ENCODE measurements at places on chromosomes 4 and X. TPM values are rescaled to one million over a fixed set of nuclear protein-coding genes. Genes with fewer than 3 reads are reported as not detected.
A peak's percentile ranks its signal among the peaks of the same experiment; 100 is the strongest.

FMR1NB gene
- total RNA-seq: not detected

WNK3 gene
- 3.9 TPM for total RNA-seq

SLC6A14 gene
- not detected for total RNA-seq

PROM1 gene
- total RNA-seq: not detected

SSX3 gene
- not detected for total RNA-seq

SUPT20HL2 gene
- not detected for total RNA-seq

STEEP1 gene
- total RNA-seq: 26.2 TPM

DAPP1 gene
- not detected for total RNA-seq

BMP3 gene
- total RNA-seq: not detected

DNA sequence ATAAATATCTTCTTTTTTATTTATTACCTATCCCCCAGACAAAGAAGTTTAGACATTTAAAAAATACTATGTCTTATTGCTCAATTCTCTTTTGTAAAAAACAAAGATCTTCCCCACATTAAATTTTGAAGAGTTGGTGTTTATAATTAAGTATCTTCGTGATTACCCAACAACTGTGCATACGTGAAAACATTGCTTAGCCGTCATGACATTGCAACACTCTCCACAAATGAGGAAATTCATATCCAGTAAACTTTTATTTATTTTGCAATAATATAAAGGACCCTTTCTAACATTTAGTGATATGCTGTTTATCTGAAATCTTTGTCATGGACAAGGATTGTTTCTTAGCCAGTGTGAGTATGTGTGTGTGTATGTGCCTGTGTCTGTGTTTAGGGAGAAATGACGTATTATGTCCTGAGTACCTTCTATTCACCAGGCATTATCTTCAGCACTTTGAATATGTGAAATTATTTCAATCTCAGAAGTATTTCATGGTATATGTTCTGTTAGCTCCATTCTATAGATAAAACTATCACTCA lies 26.1 kb upstream of the EREG start:
- no peak for DNase-seq

DNA sequence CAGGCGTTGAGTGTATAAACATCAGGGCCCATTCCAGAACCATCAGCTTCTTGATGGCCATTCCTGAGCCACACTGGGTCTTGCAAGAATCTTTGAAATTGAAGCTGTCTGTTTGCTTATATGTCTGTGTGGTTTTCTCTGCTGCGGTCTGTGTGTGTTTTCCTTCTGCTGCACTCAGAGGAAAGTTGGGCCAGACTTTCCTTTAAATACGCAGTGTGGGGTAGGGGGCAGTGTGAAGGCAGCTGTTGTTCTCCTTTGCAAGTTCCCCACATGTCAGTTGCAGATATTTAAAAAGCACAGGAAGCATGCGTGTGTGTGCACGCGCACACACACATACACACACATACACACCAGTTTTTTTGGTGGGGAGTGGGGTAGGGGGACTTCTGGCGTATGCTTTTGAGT lies 32.1 kb downstream of the CCKAR start:
- DNase-seq: peak; percentile 46

DNA sequence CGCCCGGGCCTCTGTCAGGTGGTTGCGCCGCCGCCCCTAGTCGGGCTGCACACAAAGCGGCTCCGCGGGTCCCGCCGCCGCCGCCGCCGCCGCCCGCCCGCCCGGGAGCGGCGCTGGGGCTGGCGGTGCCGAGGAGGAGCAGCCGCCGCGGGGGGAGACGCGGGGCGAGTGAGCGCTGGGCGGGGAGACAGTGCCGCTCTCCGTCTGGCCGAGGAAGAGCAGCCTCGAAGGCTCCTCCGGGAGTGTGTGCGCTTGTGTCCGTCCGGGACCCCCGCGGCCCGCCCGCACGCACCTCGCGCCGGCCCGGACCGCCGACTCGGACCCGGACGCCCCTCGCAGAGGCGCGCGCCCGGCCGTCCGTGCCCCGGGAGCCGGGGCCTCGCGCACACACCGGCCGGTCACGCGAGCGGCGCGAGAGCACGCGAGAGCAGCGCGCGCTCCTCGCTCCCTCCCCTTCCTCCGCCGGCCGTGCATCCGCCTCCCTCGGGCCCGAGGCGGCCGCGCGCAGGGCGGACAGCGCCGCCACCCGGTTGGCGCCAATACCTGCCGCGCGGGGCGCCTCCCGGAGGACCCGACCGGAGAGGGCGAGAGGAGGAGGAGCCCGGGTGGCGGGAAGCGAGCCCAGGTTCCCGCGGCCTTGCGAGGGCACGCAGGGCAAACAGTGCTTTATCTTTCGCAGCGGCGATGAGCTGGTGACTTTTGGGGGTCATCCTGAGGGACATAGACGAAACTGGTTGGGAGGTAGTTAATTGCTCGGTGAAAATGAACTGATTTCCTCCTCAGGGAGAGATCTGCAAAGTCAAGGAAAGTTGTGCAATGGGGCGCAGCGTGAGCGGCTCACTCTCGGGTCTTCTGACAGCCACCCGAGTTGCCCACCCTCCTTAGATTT lies at the start of gene PDS5A:
Gene PDS5A (minus strand): TSS at position 423 of the 889 bp plus-strand sequence. CDS start 1,334 bp downstream, outside the sequence.
- peak; percentile 97 for DNase-seq

- no peak for DNase-seq
Measured at GRCh38 chr4:78059524-78059889, 2.4 kb downstream of the FRAS1 start.

DNA sequence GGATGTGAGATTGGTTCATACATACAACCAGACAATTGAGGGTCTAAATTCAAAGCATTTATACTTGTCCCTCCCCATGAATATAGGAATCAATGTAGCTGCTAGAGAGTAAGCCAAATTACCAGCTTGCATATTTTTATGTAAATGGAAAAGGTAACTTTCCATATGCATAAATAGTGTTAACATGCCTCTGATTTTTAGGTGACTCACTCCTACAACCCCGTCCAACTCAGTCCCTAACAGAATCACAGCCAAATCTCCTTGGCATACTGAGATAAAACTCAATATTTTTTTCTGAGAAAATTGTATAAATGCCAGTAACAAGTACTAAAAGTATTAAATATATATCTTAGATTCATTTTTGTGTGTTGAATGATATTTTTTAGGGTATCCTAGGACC lies 67.2 kb downstream of the INPP4B start:
- DNase-seq: no peak

- no peak for DNase-seq
Measured at GRCh38 chr4:130563185-130563888, 1467.4 kb downstream of the C4orf33 start.

DNA sequence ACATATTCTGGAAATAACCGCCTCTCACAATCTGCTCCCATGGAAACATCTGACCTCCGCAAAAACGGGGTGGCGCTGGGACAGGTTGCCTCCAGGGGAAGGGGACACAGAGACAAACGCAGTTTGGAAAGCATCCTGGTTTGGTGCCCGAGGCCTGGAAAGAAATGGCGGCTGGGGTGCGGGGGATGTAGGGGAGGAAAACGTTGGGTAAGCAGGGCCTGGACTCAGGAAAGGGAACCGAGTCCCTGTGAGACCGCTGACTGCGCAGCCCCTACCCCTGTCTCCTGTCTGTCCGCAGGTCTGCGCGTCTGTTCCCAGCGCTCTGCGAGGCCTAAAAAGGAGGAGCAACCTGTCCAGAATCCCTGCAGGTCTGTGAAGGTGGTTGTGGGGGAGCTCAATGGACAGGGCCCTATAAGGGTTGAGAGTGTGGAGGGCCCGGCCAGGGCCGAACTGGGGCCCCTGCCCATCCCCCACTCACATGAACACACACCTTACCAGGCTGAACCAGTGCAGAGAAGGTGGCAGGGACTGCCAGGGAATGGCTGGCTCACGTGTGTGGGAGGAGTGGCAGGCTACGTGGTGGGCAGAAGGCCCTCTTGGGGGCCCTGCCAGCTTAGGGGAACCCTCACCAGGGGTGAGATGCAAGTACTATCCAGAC lies 672 bp downstream of the TCEAL3 start:
- DNase-seq: no peak

DNA sequence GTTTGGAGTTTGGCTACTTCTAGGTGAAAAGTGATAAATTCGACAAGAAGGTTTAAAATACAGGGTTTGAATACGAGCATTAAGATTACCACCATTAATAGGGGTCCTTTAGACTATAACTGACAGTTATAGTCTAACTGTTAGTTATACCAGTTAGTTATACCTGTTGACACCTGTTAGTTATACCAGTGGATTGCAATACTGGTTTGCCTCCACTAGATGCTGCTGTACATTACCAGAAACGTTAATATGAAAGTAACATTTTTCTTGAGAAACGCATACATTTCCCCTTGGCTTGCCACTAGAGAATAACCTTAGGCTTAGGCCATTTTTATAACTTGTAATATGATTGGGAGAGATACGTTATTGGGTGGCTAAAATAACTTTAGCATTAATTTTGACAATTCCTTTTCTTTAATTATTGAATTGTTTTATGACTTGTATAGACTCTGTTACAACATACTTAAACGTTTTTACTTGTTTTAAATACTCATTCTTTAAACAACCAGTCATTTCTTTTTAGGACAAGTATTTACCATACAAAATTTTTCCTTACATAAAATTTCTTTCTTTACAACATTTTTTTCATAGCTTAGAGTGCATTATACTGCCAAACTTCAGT lies 911.2 kb downstream of the FSTL5 start:
- no peak for DNase-seq

DNA sequence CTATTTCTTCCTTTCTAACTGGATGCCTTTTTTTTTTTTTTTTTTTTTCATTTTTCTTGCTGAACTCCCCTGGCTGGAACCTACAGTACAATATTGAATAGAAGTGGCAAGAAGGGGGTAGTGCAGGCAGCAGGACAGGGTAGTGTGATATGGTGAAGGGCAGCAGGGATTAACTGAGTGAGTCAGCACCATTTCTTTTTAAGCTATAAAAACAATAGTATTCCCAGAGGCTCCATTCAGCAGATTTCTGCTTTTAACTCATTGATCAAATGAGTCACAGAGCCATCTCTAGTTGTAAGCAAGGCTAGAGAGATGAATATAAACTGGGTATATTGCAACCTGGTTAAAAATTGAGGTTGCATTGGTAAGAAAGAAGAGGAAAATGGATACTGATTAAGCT lies 53.6 kb upstream of the SETD7 start:
- DNase-seq: no peak

DNA sequence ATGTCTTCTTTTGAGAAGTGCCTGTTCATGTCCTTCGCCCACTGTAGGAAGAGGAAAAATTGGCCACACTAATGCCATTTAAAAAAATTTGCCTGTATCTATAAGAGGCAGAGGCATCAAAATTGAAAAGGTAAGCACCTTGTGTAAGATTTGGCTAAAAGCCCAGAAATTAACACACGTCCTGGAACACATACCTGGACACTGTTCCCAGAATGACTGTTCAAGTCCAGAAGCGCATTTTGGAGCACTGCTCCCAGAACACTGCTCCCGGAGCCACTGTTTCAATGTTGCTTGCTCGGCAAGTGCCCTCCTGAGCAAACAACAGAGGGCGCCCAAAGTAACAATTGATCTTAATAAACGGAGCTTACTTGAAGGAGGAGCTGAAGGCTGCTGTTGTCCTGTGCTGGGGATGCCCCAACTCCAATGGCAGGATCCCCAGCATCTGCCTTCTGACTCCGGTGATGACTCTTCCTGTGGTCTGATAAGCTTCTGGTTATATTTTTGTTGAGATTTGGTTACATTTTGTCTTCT lies 1958.6 kb downstream of the C4orf33 start:
- no peak for DNase-seq

DNA sequence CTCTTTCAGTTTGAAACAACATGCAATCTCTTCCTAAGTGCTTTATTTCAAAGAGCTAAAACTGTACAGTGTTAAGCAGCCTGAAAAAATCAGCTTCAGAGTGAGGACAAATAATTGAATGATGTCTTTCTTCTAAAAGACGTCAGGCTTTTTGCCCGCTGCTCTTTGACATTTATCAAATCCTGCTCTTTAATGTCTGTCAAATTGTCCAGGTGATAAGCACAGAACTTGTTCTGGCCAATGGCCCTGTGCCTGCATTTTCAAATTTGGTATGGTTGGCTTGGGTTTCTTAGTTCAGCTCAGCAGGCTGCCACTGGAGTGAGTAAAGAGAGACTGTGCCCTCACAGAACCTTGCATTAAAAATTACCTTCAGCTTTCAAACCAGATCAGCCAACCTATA lies 712.9 kb upstream of the LCORL start:
- DNase-seq: no peak

- DNase-seq: no peak
Measured at GRCh38 chr4:144547678-144548298, 98.2 kb upstream of the HHIP start.

- DNase-seq: no peak
Measured at GRCh38 chrX:49165901-49166881, 3.6 kb downstream of the MAGIX start.

DNA sequence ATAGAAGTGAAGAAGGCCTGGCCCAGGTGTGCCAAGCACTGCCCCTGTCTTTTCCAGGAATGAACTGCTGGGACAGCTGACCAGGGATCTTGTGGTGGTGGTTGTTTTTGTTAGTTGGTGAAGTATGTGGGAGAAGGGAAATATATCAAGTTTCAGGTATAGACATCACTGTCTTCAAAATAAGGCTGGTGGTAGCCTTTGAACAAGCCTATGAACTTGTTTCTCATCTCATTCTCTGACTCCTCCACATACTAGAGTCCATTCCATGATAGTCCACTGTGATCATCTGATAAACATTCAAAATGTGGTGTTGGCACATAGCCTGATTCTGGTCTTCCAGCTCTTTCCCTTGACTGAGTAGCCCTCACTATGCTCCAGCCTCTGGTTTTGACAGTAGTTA lies 303.7 kb downstream of the CAMK2D start:
- DNase-seq: no peak

DNA sequence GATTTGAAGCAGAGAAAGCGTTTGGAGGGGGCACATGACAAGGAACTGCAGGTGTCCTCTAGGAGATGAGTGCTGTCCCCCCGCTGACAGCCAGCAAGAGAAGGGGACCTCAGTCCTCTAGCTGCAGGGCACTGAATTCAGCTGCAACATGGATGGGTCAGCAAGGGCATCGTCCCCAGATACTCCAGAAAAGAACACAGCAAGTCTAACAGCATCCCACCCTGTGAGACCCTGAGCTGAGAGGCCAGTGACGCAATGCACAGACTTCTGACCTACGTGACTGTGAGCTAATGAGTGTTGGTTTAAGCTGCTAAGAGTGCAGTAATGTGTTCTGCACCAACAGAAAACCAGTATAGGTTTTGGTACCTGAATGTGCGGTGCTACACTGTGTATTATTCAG lies 11.6 kb upstream of the CENPVL2 start:
- DNase-seq: peak; percentile 27

GRCh38 chr4:83388313-83388676 lies 53.6 kb upstream of the HPSE start:
- DNase-seq: no peak
